ENCODE measurements at places on chromosomes 13 and 19. TPM values are rescaled to one million over a fixed set of nuclear protein-coding genes. Genes with fewer than 3 reads are reported as not detected.

GRCh38 chr19:45074744-45075300 is 1.5 kb downstream of the ZNF296 start:
- no peak for DNase-seq
- H3K4me3 ChIP-seq, result no peak overlapping the region
- H3K27ac ChIP-seq, result no peak overlapping the region
- H3K4me1 ChIP-seq, result peaks cover 3% of the 10 kb centered on the region

Gene ZNF761
- total RNA-seq, result 26.1 TPM

DNA sequence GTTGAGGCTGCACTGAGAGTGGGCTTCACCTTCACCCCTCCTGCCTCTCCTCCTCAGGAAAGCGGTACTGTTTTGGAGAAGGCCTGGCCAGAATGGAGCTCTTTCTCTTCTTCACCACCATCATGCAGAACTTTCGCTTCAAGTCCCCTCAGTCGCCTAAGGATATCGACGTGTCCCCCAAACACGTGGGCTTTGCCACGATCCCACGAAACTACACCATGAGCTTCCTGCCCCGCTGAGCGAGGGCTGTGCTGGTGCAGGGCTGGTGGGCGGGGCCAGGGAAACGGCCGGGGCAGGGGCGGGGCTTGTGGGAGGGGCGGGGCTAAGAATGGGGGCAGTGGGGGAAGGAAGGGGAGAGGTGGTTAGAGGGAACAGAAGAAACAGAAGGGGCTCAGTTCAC is 7.5 kb downstream of the CYP2A13 start:
- DNase-seq, result no peak
- H3K4me3 ChIP-seq, result no peak overlapping the region
- peaks cover 5% of the 10 kb centered on the region for H3K27me3 ChIP-seq

DNA sequence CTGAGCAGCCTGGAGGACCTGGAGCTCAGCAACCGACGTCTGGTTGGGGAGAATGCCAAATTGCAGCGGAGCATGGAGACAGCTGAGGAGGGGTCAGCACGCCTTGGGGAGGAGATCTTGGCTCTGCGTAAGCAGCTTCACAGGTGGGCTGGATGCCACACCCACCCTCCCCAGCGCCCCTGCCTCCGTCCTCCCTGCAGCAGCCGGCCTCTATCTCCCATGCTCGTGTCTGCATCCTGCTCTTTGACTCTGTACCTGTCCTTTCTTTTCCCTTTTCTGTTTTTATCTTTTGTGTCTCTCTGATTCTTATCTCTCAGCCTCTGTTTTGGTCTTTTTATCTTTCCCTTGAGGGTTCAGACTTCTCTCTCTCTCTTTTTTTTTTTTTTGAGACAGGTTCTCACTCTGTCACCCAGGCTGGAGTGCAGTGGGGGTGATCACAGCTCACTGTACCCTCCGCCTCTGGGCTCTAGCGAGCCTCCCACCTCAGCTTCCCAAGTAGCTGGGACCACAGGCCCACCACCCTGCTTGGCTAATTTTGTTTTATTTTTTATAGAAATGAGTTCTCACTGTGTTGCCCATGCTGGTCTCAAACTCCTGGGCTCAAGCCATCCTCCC is 10.1 kb downstream of the KASH5 start:
- no peaks in the 10 kb centered on the region for H3K4me1 ChIP-seq
- H3K27ac ChIP-seq, result no peak overlapping the region
- H3K27me3 ChIP-seq, result peaks cover 64% of the 10 kb centered on the region
- no peaks in the 10 kb centered on the region for H3K36me3 ChIP-seq
- no peak for DNase-seq

Gene UTP14C
- 16.4 TPM for total RNA-seq

Gene IZUMO2
- total RNA-seq, result not detected

GRCh38 chr19:1646659-1647453 is 5.6 kb downstream of the TCF3 start:
- H3K27me3 ChIP-seq, result no peaks in the 10 kb centered on the region
- peaks cover 52% of the 10 kb centered on the region for H3K36me3 ChIP-seq
- no peak overlapping the region for H3K4me3 ChIP-seq
- no peak overlapping the region for H3K27ac ChIP-seq
- DNase-seq, result no peak
